Left kidney (tissue), 8 donors: ENCODE measurements at places on chromosomes 3 and 15. TPM values are rescaled to one million over a fixed set of nuclear protein-coding genes. Genes with fewer than 3 reads are reported as not detected.

The ZBBX gene
- 5.7 TPM for polyA plus RNA-seq

The HCLS1 gene
- polyA plus RNA-seq: 5.9 TPM

GRCh38 chr15:92901995-92902394, 1.9 kb downstream of the CHD2 start:
- no peak for DNase-seq

DNA sequence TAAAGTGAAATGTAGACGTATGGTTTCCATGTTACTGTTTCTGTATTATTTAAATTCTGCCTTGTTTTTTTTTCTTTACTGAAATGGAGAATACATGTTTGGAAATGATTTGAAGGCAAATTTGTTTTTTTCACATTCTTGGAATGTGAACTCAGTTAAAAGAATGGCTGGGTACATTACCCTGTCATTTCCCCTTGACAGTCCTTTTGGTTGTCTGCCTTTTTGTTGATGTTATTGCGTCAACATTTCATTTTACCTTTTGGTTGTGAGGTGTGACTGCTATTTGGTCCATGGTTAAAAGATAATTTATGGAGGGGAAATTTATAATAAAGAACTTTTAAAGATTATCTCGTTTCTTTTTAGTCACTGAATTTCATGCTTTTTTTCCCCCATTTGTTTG, 3.2 kb upstream of the GPR171 start:
- DNase-seq: no peak

- DNase-seq: no peak
Measured at GRCh38 chr3:143783851-143784370, 64.4 kb downstream of the SLC9A9 start.

GRCh38 chr3:101803173-101803782, 24.3 kb downstream of the NXPE3 start:
- peak; percentile 74 for DNase-seq
